ENCODE measurements at places on chromosomes 4 and X. TPM values are rescaled to one million over a fixed set of nuclear protein-coding genes. Genes with fewer than 3 reads are reported as not detected.

The RTL9 gene
- under 0.01 TPM for total RNA-seq

The VEGFC gene
- 77.3 TPM for total RNA-seq

The SPANXN4 gene
- total RNA-seq, result not detected

The PLAC1 gene
- 0.43 TPM for total RNA-seq

The PAGE2B gene
- total RNA-seq, result not detected

The CYBB gene
- 0.32 TPM for total RNA-seq

The NAP1L2 gene
- under 0.01 TPM for total RNA-seq

The ARR3 gene
- total RNA-seq, result not detected

The GNRHR gene
- not detected for total RNA-seq

The PFKFB1 gene
- not detected for total RNA-seq

The KCND1 gene
- 2.6 TPM for total RNA-seq

The MAGIX gene
- 1.9 TPM for total RNA-seq

The PABPC1L2B gene
- not detected for total RNA-seq

The PNPLA4 gene
- total RNA-seq, result 9.9 TPM

The TIGD4 gene
- total RNA-seq, result under 0.01 TPM

The SLC25A4 gene
- 8.4 TPM for total RNA-seq

The GPC4 gene
- total RNA-seq, result 0.86 TPM

The UGT2A1 gene
- total RNA-seq, result not detected

The EIF2S3 gene
- 256 TPM for total RNA-seq

The PPA2 gene
- total RNA-seq, result 103 TPM

The ERAS gene
- not detected for total RNA-seq

The OPRPN gene
- not detected for total RNA-seq

The MSX1 gene
- total RNA-seq, result 4.3 TPM

The GLUD2 gene
- total RNA-seq, result 1.9 TPM

The ARHGAP24 gene
- 56.6 TPM for total RNA-seq

The NRK gene
- 4.7 TPM for total RNA-seq

The VCX3A gene
- not detected for total RNA-seq

The ZBED1 gene
- total RNA-seq, result 39.3 TPM

The MAPK10 gene
- total RNA-seq, result 12.1 TPM

The TMPRSS11E gene
- not detected for total RNA-seq

The USP51 gene
- 3.5 TPM for total RNA-seq

The FGA gene
- not detected for total RNA-seq

The ABCE1 gene
- 175 TPM for total RNA-seq

The TRMT2B gene
- total RNA-seq, result 13.4 TPM

The MAOA gene
- 2.6 TPM for total RNA-seq

The F8A1 gene
- total RNA-seq, result 4.5 TPM

The RASSF6 gene
- total RNA-seq, result not detected

The NUP54 gene
- 67.4 TPM for total RNA-seq

The IQCM gene
- total RNA-seq, result not detected

The MAGEC2 gene
- not detected for total RNA-seq

The GRPEL1 gene
- 17.1 TPM for total RNA-seq

The CT45A10 gene
- not detected for total RNA-seq

The USP17L18 gene
- not detected for total RNA-seq

Data from fibroblast of villous mesenchyme (primary cell).